ENCODE measurements at places on chromosomes 16 and 17. TPM values are rescaled to one million over a fixed set of nuclear protein-coding genes. Genes with fewer than 3 reads are reported as not detected.

SEPTIN1 gene
- not detected for total RNA-seq

DNA sequence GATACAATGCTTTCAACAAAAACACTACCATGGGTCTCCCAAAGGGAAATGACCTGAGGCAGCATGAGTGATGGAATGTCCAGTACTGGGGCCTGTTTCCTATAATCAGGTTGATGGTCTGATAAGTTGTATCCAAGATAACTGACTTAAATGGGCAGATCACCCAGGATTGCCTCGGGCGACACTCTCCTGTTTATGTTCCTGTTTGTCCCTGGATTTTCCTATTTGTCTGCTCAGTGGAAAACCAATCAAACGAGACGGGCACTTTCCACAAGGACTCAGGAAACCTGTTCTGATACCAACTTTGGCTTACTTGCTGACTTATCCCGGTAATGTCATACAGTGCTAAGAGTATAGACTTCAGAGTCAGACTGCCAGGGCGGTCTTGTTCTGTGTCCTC lies 27.4 kb downstream of the USP43 start:
- peak; percentile 11 for DNase-seq

CCDC102A gene
- 11.3 TPM for total RNA-seq

DNA sequence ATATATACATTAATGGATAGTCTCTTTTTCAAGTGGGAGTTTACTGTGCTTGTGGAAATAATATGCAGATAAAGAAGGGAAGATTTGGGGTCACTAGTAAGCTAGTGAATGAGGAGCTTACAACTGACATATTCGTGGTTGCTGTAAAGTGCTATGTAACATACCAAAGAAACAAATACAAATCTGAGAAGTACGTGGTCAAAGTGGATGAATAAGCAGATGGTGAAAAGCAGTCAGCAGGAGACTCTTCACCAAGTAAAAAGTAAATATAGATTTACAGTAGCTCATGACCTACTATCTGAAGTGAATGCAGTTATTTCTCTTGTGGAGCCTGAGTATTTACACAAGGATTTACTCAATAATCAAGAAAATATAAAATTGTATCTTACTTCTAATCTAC lies 136.6 kb upstream of the ELAC2 start:
- no peak for DNase-seq

DNA sequence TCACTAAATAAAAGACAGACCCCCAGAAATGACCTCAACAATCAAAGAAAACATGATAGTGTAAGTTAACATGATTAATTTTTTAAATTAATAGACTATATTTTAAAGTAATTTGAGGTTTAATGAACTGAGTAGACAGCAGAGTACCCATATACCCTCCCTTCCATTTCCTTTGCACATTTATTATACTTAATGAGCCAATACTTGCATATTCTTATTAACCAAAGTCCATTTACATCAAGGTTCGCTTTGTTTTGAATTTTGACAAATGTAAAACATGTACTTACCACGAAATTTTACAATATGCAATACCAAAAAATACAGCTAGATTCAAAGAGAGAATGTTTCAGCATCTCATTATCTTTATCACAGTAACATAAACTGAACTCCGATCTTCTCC lies 72.7 kb downstream of the KANSL1 start:
- DNase-seq = no peak

DNA sequence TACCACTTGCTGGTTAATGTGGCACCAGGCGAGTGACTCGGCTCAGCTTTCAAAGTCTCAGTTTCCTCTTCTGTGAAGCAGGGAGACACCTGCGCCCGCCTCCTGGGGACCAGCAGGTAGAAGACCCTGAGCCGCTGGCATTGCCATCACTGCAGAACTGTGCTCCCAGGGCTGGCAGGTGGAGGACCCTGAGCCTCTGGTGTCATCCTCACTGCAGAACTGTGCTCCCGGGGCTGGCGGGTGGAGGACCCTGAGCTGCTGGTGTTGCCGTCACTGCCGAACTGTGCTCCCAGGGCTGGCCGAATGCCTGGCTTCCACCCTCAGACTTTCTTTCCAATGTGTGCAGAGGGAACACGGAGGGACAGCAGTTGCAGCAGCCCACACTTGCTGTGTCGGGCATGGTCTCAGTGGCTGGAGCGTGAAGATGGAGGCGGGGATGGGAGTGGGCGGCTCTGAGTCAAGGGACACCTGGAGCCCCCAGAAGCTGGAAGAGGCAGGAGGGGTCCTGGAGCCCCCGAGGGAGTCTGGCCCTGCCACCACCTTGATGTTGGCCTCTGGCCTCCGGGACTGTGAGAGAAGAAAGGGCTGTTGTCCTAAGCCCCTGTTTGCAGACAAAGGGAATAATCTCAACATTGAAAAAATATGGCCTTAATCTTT lies 75.8 kb upstream of the METTL9 start:
- no peak for DNase-seq

GRCh38 chr17:71764505-71764904 lies 356.3 kb upstream of the SOX9 start:
- peak; percentile 26 for DNase-seq

DNA sequence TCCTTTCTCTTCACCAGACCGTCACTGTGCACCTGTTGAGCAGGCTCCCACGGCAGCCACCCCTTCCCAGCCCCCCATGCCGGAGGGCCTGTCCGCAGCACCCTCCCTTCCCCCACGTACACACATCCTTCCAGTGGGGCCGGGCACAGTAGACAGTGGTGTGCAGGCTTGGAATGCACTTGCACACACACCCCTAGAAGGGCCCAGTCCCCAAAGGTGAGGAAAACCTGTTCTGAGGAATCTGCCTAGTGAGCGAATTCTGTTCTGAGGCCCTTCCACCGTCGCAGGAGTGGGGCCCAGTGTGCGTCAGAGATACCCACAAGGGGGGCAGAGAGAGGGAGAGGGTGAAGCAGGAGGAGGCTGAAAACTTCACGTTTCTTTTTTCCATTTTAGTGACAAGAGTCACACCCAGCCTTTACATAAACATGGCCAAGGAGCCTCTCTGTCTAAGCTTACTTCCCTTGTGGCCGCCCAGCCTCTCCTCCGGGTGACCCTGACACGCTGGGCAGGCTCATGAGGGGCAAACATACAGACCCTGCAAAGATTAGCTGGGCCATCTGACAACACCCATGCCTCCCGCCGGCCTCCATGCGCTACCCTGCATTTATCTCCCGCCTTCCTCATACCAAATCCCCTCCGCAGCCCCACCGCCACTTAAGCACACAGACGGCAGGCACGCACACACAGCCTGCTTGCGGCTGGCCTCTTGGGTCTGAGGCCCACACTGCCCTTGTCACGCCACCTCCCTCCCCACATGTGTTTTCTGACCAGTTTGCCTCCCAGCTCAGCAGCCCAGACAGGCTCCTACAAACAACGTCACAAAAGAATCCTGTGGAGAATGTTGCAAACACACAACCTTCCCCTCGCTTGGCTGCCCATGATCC lies 1.8 kb downstream of the ZBTB4 start:
- DNase-seq = peak; percentile 90
